HFFc6 (cell line): ENCODE measurements at places on chromosomes 5 and 9. TPM values are rescaled to one million over a fixed set of nuclear protein-coding genes. Genes with fewer than 3 reads are reported as not detected.

DNA sequence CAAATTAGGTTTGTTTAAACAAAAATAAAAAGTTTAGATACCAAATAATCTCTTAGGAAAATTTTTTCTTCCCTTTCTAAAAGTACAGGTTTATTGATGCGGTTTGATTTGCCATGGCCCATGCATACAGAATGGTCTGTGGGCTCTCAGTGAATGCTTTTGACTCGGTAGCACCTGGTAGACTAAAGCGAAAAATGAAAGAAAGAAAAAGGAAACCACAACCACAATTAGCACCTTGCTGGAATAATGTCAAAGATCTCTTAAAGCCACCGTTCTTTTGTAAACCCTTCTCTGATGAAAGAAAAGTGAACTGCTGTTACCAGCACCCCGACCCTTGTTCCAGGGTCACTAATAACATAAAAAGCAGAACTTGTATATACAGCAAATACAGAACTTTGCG lies 157.9 kb downstream of the NFIB start:
- DNase-seq, result no peak

- peak; percentile 54 for DNase-seq
These were observed 46.7 kb upstream of the CDKN2AIPNL start for GRCh38 chr5:134458234-134459009.

DNA sequence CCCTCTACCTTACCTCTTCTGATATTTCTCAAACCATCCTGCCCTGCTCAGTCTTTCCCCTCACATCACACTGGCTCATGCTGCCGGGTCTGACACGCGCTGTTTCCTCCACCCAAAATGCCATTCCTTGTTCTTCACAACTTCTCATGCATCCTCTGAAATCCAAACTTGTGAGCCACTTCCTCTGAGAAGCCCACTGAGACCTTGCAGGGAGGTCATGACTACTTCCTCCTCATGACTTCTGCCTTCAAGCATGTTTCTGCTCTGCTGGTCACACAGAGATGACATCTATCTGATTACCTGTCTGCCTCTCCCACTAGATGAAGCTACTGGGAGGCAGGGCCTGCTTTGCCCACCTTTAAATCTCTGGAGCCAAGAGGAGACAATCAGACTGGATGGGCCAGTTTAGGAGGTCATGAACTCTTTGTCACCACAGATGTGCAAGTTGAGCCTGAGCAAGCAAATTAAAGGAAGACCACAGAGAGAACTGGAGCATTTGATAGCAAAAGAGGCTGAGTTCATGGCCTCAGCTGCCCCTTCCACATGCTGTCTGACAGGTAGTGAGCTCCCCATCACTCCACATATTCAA lies 119.8 kb upstream of the TBC1D2 start:
- DNase-seq, result peak; percentile 87

DNA sequence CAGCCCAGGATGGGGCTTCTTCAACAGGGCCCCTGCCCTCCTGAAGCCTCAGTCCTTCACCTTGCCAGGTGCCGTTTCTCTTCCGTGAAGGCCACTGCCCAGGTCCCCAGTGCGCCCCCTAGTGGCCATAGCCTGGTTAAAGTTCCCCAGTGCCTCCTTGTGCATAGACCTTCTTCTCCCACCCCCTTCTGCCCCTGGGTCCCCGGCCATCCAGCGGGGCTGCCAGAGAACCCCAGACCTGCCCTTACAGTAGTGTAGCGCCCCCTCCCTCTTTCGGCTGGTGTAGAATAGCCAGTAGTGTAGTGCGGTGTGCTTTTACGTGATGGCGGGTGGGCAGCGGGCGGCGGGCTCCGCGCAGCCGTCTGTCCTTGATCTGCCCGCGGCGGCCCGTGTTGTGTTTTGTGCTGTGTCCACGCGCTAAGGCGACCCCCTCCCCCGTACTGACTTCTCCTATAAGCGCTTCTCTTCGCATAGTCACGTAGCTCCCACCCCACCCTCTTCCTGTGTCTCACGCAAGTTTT lies 23.6 kb downstream of the PCDHGC5 start:
- peak; percentile 43 for DNase-seq

GRCh38 chr5:104965006-104965405 lies 1402.4 kb upstream of the NUDT12 start:
- no peak for DNase-seq

- DNase-seq, result no peak
These were observed 7.0 kb upstream of the SCGB3A1 start for GRCh38 chr5:180598316-180598701.

- DNase-seq, result peak; percentile 22
These were observed 698 bp upstream of the SEC24A start for GRCh38 chr5:134647750-134648424.

GRCh38 chr9:107624234-107624948 lies 134.8 kb upstream of the KLF4 start:
- DNase-seq, result no peak

DNA sequence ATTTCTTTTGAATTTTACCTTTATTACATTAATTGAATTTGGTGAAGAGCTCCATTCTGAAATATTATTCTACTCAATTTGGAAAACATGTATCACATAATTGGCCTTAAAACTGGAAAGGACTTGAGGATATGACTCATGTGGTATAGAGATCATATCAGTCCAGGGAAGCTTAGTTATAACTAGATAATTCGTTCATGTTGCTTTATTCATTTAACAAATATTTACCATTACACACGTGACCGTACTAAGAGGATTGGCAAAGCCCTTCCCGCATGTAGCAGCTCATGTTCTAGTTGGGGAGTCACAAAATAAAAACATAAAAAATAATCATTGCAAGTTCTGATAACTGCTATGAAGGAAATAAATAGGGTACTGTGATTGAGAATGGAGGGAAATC lies 1816.5 kb downstream of the MAT2B start:
- DNase-seq, result peak; percentile 3

GRCh38 chr9:134222018-134222573 lies 57.7 kb upstream of the RNU6ATAC start:
- DNase-seq, result no peak

DNA sequence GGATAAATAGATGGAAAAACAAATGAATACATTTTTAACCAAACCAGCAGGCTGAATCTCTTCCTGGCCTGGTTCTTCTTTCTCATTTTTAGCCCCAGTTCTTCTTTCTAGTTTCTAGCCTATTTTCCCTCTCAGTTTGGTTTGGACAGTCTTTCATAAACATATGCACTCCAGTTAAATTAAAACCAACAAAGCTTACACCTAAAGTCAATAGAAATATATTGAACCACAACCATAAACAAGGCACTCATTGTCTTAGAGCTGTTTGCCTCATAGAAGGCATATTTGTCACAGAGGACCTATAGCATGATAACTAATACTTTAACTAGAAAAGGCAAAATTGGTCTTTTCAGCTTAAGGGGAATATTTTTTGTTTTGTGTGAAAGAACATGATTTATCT lies 638.3 kb downstream of the NR2F1-AS1 start:
- DNase-seq, result no peak

DNA sequence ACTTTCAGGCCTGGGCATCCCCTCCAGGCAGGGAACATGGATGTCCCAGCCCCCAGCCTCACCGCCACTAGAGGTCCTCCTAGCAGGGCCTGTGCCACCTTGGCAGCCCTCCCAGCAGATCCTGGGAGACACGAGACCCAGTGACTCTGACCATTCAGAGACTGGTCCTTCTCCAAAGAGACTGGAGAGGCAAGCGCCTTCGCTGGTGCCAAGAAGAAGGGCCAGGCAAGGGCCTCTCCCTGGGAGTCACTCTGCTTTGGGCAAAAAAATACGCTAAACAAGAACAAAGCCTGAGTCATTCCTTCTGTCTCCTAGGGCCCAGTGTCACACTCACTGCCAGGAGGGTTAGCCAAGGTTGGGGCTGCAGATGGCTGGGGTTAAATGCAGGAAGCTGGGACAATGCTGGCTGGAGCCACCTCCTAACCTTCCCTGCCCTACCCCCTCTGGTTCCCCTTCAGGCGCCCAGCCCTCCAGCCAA lies 35.3 kb upstream of the SMIM23 start:
- peak; percentile 12 for DNase-seq

DNA sequence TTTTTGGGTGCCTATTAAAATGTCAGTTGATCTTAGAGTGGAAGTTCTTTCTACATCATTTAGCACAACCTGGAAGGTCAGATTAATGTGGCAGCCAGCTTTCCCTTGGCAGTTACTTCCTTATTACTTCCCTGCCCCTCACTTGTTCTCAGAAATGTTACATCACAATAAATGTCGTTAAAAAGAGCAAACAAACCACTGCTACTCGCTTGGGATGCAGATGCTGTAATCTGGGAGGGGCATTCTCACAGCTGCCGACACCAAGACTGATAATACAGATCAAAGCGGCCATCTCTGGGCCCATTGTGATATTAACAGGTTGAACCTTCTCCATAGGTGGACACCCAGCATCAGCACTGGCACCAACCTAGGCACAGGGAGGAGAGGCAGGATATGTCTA lies 29.3 kb downstream of the PLAC8L1 start:
- DNase-seq, result no peak

DNA sequence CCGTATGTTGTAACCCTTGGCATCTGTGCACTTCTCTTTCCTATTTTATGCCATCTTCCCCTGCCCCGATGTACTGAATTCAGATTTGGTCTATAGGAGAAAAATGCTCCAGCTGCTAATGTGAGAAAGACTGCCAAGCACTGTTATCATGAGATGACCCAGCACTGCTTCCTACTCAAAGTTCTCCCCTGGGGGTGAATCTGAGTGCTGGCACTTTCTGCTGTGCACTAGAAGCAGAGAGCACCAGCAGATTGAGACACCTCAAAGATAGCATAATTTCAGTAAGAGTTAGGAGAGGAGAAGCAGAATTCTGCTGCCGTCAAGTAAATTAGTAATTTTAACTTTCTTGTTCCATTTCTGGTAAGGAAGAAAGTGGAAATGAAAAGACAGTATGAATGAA lies 92.8 kb upstream of the ACOT12 start:
- DNase-seq, result no peak

GRCh38 chr5:123482258-123482657 lies 29.7 kb upstream of the CSNK1G3 start:
- DNase-seq, result no peak

- no peak for DNase-seq
These were observed 67.7 kb upstream of the LMX1B start for GRCh38 chr9:126546036-126546435.

GRCh38 chr9:126334721-126335621 lies 8.3 kb downstream of the MVB12B start:
- no peak for DNase-seq

- peak; percentile 10 for DNase-seq
These were observed 138.6 kb upstream of the SPEF2 start for GRCh38 chr5:35478856-35479682.

- no peak for DNase-seq
These were observed 25.7 kb downstream of the IPPK start for GRCh38 chr9:92644278-92644677.

DNA sequence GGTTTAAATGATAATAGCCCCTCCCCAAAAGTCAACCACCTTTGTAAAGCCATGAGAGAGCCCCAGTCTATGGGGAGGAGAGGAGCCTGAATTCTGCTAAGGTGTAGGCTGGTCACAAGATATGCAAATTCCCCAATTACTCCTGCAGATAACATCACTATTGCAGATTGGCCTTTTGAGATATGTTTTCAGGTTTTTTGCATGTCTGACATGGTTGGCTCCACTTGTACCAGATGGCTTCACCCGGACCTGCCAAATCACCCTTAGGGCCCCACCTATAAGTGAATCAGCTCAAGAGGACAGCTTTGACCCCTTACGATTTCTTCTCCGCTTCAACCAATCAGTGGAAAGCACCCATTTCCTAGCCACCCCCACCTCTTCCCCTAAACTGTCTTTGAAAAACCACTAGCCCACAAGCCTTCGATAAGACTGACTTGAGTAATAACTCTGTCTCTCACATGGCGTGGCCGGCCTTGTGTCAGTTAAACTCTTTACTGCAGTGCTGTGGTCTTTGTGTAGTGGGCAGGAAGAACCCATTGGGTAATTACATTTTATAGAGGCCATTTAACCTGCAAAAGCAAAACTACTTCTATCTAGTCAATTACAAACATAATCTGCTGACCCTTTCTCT lies 69.7 kb downstream of the PRLR start:
- no peak for DNase-seq

GRCh38 chr5:52269401-52269800 lies 518.3 kb upstream of the ITGA1 start:
- DNase-seq, result no peak

GRCh38 chr5:133362438-133362837 lies 249.9 kb downstream of the FSTL4 start:
- no peak for DNase-seq

DNA sequence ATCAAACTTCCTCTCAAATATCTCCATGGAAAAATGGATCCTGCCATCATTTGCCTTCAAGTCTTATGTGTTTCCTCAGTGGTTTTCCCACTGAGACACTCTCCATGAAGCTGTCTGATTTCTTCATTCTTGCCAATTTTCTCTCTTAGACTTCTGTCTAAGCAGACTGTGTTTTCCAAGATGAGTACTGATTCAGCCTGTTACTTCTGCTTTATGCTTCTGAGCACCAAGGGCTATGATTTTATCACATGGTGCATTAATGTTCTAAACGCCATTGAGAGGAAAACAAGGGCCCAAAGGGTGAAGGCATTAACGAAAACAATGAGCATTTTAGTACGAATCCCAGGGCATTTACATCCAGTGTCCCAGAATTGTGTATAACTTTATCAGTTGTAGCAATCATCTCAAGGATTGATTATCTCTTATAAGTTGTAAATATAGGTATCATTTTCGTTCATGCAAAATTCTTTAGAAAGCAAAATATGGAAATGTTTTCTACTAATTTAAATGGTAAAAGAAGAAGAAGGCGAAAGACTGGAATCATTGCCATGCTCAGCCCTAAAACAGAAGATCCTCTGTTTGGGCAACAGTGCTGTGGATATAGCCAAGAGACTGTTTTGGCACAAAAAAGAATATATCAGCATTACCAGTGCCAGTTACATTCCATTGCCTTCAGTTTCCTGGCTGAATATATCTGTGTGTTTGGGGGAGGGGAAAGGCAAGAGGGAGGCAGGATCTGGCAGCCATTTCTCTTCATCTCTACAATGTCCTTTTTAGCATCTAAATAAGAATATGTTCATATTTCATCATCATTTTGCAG lies 537.6 kb downstream of the ANXA1 start:
- no peak for DNase-seq

DNA sequence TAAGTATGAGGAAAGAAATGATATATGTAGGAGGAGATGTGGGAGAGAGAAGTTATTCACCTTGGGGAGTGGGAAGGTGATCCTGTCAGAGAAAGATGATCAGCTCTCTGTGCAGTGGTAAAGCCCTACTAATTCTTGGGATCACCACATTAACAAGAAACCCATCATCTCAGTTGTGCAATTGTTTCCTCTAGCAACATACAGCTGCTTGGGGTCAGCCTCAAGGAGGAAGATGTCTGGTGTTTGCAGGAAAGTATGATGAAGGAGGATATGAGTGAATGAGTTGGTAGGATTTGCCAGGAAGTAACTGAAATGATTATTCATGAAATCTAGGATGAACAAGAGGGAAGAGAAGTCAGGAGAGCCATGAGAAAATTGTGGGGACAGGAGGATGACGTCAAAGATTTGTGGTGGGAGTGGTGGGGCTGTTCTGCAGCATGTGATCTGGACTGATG lies 50.1 kb downstream of the TNFSF8 start:
- DNase-seq, result no peak

Gene TNC
- total RNA-seq, result 54.6 to 86.3 TPM (median 63.2 TPM) in 3 replicates

Gene PKD2L2
- total RNA-seq, result not detected in 3 replicates

Gene ZBED3
- 1.7 to 2.4 TPM (median 2.1 TPM) in 3 replicates for total RNA-seq

Gene CSF1R
- 0.26 to 0.87 TPM (median 0.39 TPM) in 3 replicates for total RNA-seq

Gene MARCOL
- total RNA-seq, result not detected in 2 replicates

Gene LHFPL2
- total RNA-seq, result 13.8 and 15.9 TPM in 2 replicates

Gene KYAT1
- total RNA-seq, result 7.9 to 8.3 TPM (median 8.2 TPM) in 3 replicates

Gene DOK3
- 1.3 to 3.4 TPM (median 2.7 TPM) in 3 replicates for total RNA-seq

Gene IFNA21
- total RNA-seq, result not detected in 2 replicates

Gene PPP1R26
- total RNA-seq, result 8.7 to 10.7 TPM (median 9.4 TPM) in 3 replicates

Gene ACTBL2
- total RNA-seq, result not detected in 3 replicates
